Stimulated activated CD8-positive, alpha-beta memory T cell treated with anti-CD3 and anti-CD28 coated beads, Interleukin-15, amount 100 ng/mL, for 1 hour (primary cell): ENCODE measurements at places on chromosomes 1 and 21.

- DNase-seq, result no peak
These were observed 31.0 kb upstream of the MTMR11 start for GRCh38 chr1:149967646-149968045.

DNA sequence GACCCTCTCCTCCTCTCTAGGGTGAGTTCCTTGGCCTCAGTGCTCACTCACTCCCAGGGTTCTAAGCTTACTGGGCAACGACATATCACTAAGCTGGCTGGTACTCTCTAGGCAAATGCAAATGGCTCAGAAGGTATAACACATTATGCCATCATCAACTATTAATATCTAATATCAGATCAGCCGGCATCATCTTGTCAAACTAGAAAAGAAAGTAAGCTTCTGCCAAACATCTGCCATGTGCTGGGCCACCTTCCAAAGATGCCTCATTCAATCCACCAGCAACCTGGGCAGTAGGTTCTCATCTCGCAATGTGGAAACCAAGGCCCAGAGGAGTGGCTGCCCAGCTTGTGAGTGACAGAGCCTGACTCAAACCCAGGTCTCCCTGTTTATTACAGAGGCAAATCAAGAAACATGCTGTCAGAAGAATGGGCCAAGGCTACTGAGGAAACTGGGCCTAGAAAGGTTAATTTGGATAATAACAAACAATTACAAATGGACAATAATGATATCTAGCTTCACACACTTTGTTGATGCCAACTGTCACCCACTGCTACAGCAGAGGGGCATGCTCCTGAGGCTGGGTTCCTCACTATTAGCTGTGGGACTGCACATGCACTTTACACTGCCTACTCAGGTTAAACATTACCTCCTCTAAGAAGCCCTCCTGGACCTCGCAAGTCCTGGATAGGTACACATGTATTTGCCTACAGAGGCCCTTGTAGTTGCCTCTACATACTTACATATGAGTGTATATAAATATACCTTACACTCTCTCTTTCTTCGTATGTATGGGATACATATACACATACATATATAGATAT lies 183.3 kb upstream of the JUN start:
- DNase-seq, result no peak

DNA sequence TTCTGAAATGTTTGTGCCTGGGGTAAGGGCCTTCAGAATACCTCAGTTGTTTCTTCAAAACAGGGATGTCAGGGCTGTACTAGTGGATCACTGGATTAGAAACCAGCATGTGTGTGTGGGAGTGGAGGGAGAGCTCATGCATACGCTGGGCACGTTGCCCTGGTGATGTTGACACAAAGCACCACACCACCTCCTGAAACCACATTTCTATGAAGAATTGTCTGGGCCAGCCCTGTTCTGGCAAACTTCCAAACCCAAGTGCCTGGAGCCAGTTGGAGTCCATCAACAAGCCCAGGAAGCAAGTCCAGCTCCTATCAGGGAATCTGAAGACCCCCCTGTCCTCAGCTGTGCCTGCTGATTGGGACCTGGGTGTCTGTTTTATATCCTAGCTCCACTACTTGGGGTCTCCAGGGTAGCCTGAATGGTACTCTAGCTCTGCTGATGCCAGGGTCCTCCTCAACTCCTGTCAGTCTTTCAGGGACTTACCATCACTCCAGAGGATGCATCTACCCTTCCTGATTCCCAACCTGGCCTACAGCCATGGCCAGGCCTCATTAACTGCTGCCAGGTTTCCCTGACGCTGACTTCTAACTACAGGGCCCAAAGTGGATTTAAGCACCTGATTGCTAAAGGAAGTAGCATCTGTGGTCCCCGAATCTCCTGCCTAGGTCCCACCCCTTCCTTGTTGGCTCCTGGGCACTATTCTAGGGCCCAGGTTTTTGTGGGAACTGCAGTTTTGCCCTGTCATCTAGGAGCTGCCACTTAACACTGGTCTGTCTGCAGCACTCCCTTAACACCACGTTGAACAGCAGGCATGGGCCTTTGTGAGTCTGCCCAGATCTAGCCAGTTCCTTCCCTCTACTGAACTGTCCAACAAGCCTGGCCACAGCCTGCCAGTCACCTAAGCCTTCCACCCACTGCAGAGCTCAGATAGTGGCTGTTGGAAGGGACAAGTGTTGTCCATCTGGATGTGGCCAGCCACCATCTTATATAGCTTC lies 45.5 kb downstream of the LPAR3 start:
- no peak for DNase-seq

DNA sequence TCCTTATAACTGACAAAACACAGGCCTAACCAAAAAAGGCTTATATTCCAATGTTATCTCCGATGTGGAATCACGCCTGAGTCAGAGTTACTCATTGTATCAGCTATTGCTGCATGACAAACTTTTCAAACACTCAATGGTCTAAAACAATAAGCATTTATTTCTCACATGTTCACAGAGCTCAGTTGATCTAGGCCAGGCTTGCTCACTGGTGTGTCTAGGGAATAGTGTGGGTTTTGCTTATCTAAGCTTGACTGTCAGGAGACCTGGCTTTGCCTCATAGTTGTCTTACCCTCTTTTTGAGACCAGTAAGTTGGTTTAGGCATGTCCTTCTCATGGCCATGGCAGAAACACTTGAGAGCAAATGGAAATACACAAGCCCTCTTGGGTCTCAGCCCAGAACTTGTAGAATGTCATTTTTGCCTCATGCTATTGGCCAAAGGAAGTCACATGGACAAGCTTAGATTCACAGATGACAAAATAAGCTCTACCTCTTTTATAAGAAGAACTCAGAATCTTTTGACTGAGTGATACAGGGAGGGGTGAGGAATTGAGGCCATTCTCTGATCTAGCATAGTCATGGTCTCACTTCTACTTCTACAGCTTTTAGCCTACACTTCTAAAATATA lies 130.8 kb downstream of the HMCN1 start:
- DNase-seq, result no peak

GRCh38 chr1:201537891-201538611 lies 876 bp upstream of the NAV1 start:
- DNase-seq, result no peak

DNA sequence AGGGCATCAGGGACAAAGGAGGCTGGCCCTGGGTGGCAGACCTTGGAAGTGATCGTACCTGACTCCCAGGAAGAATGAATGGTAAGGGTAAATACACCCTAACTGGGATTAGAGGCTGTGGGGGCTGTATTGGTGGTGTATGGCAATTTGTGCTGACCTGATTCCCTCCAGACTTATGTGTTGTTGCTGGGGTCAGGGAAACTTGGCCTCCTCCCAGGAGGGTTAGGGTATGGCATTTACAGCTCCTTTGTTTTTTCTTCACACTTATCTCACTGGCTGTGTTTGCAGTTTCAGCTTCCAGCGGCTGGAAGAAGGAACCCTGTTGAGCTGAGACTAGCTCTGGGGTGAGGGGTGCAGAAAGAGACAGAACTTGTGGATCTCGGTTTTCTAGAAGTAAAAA lies 8.2 kb downstream of the VANGL1 start:
- no peak for DNase-seq

DNA sequence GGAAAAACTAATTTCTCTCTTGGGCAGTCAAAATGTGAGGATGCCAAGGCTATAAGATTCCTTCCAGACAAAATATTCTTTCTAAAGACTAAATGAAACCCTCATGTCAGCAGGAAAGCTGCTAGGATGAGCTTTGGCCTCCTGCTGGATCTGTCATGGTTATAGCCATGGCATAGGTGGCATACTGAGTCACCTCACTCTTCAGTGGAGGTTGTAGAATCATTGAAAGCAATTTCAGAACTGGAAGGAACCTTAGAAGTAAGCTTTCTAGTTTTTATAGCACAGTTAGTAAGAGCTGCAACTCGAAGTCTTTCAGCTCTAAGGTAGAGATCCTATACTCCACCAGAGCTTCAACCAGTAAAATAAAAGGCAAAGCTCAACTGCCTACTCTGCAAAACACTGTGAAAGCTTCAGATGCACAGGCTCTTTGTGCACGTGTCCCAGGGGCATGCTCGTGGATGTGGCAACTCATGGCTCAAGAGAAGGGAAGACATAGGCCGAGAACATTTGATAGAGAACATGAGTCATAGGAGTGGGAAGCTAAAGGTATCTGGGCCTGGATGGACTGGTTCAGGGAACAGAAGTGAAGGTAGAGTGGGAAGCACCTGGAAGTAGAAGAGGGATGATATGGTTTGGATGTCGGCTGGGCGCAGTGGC lies 5.8 kb downstream of the AVPR1B start:
- no peak for DNase-seq
